ENCODE measurements at places on chromosomes 1 and 21. TPM values are rescaled to one million over a fixed set of nuclear protein-coding genes. Genes with fewer than 3 reads are reported as not detected.
A peak's percentile ranks its signal among the peaks of the same experiment; 100 is the strongest.

- no peak for DNase-seq
Observed at GRCh38 chr1:152681616-152682015, 4.3 kb upstream of the LCE2B start.

GRCh38 chr1:185401019-185401418, 84.0 kb upstream of the IVNS1ABP start:
- DNase-seq = peak; percentile 53

Gene SETSIP
- not detected for total RNA-seq

DNA sequence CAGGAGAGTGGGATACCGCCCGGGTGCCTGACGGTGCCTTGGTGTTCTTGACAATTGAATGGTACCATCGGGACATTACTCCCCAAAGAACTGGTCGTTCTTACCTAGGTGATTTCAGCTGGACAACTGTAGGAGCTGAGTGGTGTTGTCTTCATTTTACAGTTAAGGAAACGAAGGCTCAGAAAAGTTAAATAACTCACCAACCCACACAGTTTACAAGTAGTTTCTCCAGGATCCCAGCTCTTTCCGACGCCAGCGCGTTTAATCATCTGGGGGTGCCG, 1.6 kb downstream of the PIK3CD start:
- no peak for DNase-seq

GRCh38 chr1:82600314-82600713, 799.6 kb downstream of the ADGRL2 start:
- no peak for DNase-seq

DNA sequence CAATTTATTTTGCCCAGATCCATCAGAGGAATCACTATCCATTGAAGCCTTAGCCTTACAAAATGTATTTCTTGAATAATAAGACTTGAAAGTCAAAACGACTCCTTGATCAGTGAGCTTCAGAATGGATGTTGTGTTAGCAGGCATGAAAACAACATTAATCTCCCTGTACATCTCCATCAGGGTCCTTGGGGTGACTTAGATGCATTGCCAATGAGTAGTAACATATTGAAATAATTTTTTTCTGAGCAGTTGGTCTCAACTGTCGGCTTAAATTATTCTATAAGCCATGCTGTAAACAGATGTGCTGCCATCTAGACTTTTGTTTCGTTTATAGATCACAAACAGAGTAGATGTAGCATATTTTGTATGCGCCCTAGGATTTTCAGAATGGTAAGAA, 482.0 kb downstream of the AMY1C start:
- DNase-seq = no peak

DNA sequence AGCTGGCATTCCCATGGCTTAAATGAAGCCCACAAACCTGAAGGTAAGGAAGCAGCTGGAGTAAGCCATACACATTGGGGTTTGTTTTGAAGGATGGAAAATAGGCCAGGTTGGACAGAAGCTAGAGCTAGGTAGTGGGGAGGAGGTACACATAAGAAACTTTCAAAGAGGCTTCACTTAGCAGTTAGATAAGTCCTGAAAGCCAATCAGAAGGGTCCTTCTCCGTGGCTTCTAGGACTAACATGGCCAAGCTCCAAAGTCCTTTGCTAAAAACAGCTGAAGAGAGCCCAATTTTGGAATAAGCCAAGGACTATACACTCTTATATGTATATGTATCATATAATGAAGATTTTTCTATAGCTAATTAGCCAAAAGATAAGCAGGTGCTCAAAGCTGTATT, 1.8 kb downstream of the EYA3 start:
- no peak for DNase-seq

Gene G0S2
- total RNA-seq = 0.81 TPM

- DNase-seq = no peak
Observed at GRCh38 chr21:15275615-15276235, 210.9 kb upstream of the NRIP1 start.

Gene TINAGL1
- 8.4 TPM for total RNA-seq

- DNase-seq = no peak
Observed at GRCh38 chr21:43974791-43975468, 37.2 kb upstream of the TRAPPC10 start.

Gene BGLAP
- 2.6 TPM for total RNA-seq

- DNase-seq = no peak
Observed at GRCh38 chr21:42073145-42074099, 2.3 kb downstream of the UMODL1 start.

- DNase-seq = peak; percentile 81
Observed at GRCh38 chr1:88180449-88181108, 503.5 kb upstream of the PKN2 start.

GRCh38 chr1:234600418-234601281, 9.3 kb downstream of the IRF2BP2 start:
- no peak for DNase-seq

All from WTC11 (cell line).